ENCODE measurements at places on chromosomes 6 and 20.

GRCh38 chr6:13346245-13346644, 17.9 kb upstream of the TBC1D7 start:
- DNase-seq = no peak

DNA sequence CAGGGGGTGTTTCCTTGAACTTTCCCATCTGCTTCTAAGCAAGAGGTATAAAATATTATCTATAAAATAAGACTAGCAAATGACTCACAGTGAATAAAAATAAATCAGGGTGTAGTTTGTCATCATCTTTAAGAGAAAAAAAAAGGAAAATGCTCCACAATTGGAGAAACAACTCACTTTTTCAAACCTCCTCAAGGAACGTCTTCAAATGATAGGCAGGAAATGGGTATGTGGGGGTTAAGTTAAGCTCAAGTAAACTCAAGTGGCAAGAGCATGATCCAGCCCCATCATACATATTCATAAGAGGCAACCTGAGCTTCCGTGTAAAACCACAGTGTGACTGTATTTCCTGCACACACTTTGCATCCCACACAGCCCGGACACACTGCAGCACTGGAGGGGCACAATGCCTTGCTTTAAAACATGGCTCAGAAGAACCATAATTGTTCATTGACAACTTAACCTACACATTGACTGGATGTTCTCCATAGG, 58.5 kb upstream of the CEP85L start:
- DNase-seq = peak; percentile 54

GRCh38 chr6:52543729-52544601, 32.9 kb downstream of the TRAM2 start:
- no peak for DNase-seq

DNA sequence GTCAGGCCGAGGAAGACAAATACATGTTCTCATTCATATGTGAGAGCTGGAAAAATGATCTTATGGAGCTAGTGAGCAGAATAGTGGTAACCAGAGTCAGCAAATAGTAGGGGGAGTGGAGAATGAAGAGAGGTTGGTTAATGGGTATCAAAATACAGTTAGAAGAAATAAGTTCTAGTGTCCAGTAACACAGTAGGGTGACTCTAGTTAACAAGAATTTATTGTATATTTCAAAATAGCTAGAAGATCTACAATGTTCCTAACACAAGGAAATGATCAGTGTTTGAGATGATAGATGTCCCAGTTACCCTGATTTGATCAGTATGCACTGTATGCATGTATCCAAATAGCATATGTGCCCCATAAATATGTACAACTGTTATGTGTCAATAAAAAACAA, 128.4 kb downstream of the BCKDHB start:
- no peak for DNase-seq

GRCh38 chr20:1997483-1998192, 3.8 kb upstream of the PDYN start:
- DNase-seq = no peak

GRCh38 chr6:11431455-11431937, 106.1 kb upstream of the TMEM170B start:
- no peak for DNase-seq

- no peak for DNase-seq
Observed at GRCh38 chr6:7183707-7184106, 75.9 kb downstream of the RREB1 start.

DNA sequence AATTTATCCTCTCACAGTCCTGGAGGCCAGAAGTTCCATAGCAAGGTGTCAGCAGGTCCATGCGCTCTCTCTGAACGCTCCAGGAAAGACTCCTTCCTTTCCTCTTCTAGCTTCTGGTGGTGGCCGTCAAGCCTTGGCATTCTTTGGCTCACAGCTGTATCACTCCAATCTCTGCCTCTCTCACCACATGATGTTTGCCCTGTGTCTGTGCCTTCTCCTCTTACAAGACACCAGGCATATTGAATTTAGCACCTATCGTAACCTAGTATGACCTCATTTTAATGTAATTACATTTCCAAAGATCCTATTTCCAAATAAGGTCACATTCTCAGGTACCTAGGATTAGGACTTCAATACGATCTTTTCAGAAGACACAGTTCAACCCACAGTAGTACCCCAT, 428.5 kb downstream of the CD83 start:
- DNase-seq = no peak
